Effector memory CD4-positive, alpha-beta T cell (primary cell): ENCODE measurements at places on chromosomes 3 and 15.

DNA sequence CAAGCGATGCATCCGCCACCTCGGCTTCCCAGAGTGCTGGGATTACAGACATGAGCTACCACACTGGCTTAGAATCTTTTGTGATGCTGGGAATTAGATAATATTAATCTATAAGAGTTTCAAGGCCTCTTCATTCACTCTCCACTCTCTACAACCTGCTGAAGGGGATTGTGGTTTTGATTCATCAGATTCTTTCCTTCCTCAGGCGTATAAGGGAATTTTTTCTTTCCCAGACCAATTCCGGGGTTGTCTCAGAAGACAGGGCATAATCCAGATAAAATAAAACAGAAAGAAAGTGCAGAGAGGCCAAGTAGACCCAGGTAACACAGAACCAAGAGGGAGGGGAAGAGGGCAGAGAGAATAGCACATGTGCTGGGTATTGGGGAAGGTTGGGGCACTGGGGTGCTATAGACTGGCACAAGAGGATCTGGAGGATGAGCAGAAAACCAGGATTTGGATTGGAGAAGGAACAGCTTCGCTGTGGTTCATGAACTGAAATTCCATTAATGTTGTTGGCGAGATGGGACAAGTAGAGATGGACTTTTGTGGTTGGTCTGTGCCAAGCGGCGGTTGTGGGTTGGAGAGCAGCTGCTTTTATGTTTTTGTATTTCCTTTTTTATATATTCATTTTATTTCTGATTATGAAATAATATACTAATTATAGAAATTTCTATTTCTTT lies 12.8 kb downstream of the ARL6IP5 start:
- no peak for DNase-seq

DNA sequence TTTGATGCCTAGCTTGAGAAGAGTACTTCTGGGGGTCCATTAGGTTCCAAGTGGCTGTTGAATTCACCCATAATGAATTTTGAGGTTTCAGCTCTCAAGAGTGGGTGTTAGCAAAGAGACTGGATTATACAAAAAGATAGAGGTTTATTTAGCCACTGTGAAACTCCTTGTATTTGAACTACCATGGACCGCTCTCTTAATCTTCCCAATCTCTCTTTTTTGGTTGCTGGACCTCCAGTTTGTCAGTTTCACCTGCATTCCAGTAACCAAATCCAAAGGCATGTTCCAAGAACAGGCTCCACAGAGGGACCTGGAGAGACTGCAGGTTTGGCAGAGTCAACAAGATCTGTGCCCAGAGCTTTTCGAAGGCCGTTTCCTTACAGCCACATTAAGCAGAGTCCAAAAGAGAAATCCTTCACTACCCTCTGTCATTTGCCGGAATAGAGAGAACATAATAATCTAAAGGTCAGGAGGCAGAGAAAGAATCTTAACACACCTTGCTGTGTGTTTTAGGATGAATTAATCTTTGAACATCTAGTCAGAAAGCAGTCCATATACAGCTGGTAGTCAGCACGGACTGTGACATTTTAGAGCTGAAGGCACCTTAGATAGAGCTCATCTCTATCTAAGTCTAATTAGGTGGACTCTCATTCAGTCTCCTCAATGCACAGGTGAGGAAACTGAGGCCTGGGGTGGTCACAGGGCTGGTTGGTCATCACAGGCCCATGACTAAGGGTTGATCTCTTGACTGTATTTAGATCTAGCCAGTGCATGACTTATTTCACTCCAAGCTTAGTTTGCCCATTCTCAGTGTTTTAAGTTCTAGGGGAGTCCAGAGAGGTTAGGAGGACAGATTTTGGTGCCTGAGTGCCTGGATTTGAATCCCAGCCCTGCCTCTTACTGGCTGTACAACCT lies 1.3 kb downstream of the ABHD2 start:
- no peak for DNase-seq

DNA sequence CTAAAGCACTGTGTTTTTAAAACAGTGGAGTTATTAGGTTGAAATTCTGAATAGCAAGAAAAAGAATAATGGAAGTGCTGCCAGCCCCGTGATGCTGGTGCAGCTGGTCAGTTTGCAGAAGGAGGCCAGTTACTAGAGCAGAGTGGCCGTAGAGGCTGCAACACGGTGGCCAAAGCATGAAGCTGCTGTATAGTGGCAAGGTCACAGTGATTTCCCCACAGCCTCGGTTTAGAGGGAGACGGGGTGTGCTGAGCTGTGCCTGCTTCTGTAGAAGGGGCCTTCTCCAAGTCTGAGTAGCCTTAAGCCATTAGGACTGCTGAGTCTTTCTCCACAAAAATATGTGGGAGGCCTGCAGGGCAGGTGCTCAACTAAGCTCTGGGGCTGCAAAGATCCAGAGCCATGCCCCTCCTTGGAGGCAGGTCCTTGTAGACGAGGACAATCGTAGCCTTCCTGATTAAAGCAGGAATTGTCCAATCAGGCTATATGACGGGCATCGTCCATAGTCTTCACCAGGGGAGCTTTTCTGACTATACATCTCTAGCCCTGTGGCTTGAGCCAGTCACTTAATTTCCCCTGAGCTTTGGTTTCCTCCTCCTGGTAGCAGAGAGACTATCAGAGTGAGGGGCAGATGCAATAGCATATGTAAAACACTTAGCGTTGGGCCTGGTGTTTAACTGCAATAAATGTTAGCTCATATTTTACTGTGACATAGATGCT lies 151.6 kb downstream of the PGPEP1L start:
- DNase-seq, result no peak

DNA sequence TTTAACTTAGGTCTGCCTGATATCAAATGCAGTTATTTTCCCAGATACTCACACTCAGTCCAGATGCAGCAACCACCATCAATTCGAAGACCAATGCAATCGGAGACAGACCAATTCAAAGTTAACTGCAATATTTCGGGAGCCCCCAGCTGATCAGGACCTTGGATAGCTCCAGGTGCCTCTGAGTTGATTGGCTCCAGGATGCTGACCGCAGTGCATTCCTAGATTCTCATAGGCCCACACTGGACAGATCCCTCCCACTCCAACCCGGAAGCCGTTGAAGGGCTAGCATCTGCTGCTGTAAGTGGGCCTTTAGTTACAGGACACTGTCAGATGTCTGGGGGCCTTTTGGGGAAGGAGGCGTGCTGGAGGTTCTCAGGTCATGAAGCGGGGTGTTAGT lies 89.5 kb upstream of the ATP2B2 start:
- peak; percentile 5 for DNase-seq

- no peak for DNase-seq
Observed at GRCh38 chr3:89098964-89099585, 8.3 kb upstream of the EPHA3 start.

DNA sequence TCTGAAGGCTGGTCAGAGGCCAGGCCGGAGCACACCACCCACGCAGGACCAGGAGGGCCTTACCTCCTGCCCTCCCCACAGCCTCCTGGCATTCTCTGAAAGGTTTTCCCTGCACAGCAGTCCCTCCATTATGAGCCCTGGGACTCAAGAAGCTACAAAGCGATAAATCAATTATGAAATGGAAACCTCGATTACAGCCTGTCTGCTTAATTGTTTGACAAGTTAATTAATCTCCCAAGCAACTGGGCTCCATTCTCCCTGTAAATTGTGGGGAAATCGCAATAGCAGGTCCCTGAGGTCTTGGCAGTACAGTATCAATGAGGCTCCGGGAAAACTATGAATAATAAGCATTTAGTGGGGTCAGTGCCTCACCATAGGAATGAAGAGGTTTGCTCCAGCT lies 683.5 kb downstream of the NTRK3 start:
- no peak for DNase-seq

DNA sequence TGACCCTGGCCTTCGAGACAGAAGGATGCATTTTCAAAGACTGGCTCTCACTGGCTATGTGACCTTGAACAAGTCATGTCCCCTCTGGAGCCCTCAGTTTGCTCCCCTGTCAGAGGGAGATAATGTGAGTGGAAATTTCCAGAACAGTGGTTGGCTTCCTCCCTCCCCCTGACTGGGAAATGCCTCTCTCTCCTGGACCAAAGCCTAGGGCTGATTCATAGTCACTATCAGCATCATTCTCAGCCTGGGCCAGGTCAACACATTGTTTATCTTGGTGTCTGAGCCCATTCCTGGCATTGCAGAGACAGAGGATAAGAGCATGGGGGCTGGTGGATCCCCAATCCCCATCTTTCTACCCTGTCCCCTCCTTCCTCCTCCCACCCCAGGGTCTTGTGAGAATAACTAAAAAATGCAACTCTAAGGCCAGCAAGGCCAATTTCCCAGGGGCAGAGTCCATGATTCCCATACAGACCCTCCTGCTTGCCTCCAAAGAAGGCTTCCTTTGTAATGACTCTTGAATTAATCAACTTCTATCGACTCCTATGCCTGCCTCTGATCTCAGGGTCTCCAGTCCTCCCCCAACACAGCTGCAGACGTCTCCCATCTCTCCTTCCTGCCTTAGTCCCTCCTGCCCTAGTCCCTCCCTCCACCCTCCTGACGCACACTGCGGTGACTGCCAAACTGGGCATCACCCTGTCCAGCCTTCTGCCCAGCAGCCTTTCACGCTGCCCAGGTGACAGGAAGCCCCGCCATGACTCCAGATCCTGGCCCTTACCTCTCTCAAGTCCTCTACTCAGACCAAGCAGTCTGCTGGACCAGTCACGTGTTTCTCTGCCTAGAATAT lies 35.4 kb upstream of the CORO2B start:
- no peak for DNase-seq

DNA sequence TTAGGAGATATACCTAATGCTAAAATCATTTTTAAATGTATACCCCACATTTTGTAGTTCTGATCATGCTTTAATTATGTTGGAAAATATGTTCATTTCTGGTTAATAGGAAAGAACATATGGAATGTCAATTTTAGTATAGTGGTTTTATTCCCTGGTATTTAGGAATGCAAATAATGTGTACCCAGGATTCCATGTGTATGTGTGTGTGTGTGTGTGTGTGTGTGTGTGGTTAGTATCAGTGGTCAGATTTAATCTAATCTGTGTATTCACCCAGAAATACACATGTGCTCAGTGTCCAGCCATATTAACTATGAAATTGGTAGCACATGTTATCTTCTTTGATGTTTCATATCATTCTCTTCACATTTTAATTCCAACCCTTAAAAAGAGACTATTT lies 233.5 kb upstream of the DCBLD2 start:
- DNase-seq, result no peak

DNA sequence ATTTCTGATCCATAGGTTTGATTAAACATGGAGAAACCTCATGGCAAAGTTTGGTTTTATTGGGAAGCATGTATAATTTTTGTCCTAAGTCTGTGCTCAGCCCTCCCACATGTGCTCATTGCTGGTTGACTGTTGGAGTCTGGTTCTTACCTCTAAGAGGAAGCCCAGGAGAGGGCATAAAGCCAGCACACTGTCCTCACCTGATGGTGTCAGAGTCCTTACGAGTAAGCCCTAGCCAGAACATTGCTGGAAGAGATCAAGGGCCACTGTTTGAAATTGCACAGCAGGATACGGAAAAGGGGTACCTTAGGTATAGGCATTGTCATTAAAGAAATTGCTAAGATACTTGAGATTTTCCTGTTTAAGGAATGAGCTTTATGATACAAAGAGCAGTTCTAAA lies 21.3 kb downstream of the MLH1 start:
- no peak for DNase-seq

DNA sequence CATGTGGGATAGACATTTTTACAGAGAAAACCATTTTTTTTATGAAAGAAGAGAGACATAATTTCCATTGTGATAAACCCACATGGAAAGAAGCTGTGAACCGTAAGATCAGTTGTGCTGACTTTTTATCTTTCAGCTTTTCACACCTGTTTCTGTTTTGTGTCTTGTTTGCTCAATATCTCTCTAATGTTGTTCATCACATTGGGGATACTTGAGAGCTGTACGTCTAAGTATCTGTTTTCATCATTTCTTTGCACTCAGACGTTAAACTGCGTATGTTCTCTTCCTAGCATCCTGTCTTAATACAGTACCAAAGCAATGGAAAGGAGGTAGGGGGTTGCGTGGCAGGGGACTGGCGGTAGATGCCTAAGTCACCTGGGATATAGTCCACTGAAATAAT lies 449.0 kb downstream of the NAALADL2 start:
- DNase-seq, result no peak

- DNase-seq, result no peak
Observed at GRCh38 chr15:62021991-62022600, 38.2 kb downstream of the VPS13C start.
